ENCODE measurements at places on chromosomes 7 and 10.

DNA sequence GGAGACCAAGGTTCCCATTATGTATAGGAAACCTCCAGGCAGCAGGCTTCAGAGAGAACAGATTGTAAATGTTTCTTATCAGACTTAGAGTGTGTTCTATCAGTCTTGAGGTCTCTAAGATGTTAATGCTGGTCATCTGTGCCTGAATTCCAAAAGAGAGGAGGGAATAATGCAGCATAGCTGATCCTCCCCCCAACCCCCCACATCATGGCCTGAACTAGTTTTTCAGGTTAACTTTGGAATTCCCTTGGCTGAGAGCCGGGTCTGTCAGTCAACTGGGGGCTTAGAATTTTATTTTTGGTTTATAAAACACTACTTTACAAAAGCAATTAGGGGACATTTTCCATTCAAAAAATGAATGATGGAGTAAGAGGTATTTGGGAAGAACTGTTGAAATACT, 184.3 kb downstream of the NEBL start:
- DNase-seq, result no peak

- no peak for DNase-seq
These were observed 6.4 kb downstream of the SLIT1 start for GRCh38 chr10:97179311-97179710.

GRCh38 chr7:76340617-76341131, 18.1 kb downstream of the YWHAG start:
- no peak for DNase-seq

GRCh38 chr10:90930070-90930837, 9.4 kb upstream of the ANKRD1 start:
- no peak for DNase-seq

DNA sequence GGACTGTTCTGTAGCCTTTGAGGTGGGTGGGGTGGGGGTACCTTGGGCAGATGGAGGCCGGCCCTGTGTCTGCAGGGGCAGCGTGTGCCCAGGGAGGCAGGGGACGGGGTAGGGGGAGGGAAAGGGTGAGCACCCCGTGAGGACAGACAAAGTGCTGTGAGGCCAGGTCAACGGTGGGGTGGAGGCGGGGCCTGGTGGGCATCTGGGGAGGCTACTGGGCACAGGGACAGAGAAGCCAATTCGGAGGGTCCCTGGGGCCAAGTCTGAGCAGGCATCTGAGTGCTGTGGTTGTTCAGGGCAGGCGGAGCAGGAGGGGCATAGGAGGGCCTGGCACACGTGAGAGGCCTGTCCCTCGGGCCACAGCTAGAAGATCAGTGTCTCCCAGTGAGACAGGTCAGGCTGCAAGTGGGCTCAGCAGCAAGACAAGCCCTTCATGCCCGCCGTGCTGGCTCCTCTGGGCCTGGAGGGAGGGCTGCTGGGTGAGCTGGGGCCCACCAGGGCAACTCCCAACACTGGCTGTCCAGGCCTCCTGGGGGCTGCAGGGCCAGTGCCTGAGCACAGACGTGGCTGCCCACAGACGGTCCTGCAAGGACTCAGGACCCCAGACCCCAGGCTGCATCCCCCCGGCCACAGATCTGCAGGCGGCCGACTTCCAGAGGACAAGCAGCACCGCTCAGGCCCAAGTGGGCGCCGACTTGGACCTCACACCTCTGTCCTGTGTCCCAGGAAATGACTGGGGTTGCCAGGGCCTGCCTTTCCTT, 26.4 kb upstream of the KNDC1 start:
- no peak for DNase-seq

DNA sequence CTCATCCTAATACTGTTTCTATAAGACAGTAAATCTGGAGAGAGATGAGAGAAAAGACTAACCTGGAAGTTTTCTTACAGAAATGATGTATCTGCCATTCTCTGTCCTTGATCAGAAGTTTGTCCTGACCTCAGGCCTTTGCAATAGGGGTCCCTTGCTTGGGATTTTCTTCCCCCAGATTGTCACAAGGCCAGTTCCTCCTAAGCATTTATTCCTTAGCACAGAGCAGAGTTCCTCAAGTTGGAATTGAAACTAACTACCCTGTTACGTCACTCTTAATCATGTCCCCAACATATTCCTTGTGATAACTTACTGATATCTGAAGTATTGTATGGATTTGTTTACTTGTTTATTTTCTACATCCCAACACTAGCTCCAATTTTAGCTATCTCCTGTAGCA, 202.1 kb downstream of the COBL start:
- DNase-seq, result no peak

DNA sequence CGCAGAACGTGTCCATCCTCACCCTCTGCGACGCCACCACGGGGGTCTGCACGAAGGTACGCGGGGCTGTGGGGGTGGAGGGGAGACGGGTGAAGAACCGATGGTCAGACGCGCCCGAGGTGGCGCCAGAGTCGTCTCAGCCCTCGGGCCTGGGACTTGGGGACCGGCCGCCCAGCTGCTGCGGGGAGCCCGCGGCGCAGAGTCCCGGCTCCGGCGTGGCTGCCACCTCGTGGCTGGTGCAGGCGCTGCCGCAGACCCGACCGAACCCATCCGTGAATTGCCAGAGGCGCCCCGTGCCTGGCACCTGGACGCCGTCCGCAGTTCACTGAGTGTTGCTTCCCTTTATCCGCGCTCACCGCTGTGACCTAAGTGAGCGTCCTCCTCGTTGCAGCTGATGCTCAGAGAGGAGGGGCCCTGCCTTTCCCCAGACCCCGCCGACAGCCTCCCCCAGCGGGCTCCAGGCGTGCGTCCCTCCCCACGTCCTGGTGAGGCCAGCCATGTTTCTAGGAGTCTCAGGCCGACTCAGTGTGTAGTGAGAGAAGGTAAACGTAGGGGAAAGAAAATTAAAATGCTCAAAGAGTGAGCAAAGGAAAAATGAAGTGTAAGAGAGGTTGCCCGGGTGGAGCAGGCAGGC, 208.7 kb downstream of the PAXIP1 start:
- DNase-seq, result no peak

- DNase-seq, result no peak
These were observed 12.9 kb downstream of the PDZD8 start for GRCh38 chr10:117362313-117362712.

DNA sequence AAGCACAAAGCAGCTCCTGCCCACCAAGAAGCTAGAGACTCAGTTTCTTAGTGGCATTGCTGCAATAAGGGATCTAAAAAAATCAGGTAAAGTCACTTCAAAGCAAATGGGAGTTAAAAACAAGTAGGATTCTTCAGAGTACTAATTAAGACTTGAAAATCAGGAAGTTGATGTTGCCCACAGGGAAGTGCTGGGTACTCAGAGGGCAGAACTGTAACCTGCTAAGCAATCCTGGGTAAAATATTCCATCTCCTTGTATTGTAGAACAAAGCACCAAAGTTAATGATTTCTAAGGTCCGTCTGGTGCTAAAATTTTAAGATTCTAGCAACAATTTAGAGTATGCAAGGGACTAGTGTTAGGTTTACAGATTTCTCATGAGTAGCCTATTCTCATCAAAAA, 8.3 kb downstream of the PEX1 start:
- DNase-seq, result no peak

GRCh38 chr10:92834331-92834730, 14.0 kb upstream of the EXOC6 start:
- no peak for DNase-seq

DNA sequence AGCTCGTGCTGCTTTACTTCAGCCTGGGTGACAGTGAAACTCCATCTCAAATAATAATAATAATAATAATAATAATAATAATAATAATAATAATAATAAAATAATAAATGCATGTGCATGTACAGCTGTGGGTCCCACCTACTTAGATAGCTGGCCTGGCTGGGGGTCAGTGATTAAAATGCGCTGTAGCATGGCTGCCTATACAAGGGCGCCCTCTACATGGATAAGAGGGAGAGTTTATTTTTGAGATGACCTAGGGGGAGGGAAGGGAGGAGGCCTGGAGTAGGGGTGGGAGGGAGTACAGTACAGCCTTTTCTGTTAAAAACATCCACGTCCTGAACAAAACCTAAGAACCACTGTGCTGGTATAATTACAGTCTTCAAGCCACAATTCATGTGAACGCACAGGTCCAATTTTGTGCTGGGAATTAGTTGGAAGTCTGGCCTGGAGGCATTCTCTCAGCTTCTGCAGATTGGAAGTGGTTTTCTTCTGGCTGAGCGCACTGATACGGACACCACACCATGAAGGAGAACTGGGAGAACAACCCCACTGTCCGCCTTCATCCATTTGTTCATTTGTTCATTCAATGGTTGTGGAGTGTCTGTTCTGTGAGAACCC, 146.5 kb downstream of the TMEM178B start:
- no peak for DNase-seq

DNA sequence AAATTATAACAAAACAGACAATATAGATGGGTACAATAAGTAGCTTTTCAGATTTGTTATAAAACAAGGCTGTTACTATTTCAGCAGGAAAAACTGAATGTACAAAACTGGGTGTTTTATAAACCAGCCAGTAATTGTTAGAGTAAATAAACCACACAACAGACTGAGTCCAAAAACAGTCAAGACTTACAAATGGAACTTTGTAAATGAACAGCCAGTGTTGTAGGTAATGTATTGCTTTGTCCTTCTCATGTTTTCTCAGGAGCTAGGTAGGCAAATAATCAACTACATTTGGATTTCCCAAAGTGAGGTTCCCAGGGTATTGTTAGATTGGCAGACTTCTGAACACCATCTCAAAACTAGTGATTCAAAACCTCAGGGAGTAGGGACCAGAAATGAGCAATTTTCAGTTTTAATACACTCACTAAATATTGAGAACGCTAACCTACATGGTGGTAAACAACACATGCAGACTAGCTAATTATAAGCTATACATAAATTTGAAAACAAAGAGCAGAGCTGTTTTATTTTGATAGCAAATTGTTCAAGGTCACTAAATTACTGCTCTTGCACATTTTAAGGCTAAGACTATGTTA, 36.2 kb downstream of the HERPUD2 start:
- DNase-seq, result no peak

- DNase-seq, result no peak
These were observed 25.5 kb downstream of the PDE1C start for GRCh38 chr7:32044739-32045138.

GRCh38 chr7:37193087-37193774, 255.4 kb downstream of the ELMO1 start:
- DNase-seq, result no peak

- DNase-seq, result no peak
These were observed 249.4 kb downstream of the CRPPA start for GRCh38 chr7:16171928-16172327.

GRCh38 chr7:103803631-103804030, 185.8 kb downstream of the RELN start:
- DNase-seq, result no peak

- DNase-seq, result peak; percentile 16
These were observed 73.8 kb upstream of the SFMBT2 start for GRCh38 chr10:7484456-7485243.

DNA sequence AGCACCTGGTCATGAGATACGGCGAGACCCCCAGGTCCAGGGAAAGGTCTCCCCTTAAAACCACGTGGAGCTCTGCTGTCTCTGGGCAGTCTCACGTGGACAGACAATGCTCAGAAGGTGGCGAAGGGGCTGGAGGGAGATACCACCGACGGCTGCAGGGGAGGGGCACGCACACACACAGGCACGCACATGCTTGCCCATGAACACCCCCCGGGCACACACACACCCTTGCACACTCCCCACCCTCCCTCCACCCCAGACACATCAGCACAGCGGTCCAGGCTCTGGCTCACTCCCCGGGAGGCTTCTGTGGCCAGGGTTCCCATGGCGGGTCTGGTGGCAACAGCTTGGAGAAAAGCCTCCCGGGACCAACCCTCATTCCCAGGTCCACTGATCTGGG, 52.4 kb upstream of the TNRC18 start:
- DNase-seq, result no peak

GRCh38 chr7:36965625-36966024, 241.3 kb upstream of the AOAH start:
- no peak for DNase-seq

GRCh38 chr7:149809215-149809614, 29.0 kb upstream of the ZNF862 start:
- no peak for DNase-seq

- peak; percentile 24 for DNase-seq
These were observed 38.5 kb upstream of the MKRN1 start for GRCh38 chr7:140517546-140518369.

GRCh38 chr7:5382281-5382892, 41.2 kb downstream of the TNRC18 start:
- no peak for DNase-seq

DNA sequence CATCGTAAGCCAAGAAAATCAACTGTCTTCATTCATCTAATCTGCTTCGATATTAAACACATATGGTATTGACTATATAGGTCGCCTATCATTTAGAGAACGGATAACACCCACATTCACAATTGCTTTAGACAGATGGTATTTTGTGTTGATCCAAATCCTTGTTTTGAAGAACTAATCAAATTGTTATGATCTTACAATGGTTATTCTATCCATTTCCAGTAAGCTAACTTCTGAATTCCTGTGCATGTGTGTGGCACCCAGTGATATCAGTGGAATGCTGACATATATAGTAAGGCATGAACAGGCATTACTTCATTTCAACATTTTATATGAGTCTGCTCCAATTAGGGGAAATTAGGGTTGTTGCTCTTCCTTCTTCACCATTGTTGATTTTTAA, 98.8 kb downstream of the SEMA3E start:
- no peak for DNase-seq

- DNase-seq, result no peak
These were observed 80.4 kb downstream of the DNMBP start for GRCh38 chr10:99929360-99929759.

DNA sequence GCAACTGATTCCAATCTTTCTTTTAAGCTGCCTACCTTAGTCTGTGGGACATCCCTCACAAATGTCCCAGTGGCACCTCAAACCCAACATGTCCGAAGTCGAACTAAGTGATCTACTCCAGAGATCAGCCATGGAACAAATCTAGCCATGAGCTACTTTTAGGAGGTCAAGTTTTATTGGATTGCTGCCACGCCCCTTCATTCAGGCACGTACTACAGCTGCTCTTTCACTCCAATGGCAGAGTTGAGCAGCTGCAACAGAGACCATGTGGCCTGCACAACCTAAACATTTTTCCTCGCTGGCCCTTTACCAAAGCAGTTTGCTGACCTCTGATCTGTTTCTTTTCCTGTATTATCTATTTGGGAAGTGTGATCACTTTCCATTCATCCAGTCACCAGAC, 192.4 kb upstream of the CDCA7L start:
- DNase-seq, result no peak

DNA sequence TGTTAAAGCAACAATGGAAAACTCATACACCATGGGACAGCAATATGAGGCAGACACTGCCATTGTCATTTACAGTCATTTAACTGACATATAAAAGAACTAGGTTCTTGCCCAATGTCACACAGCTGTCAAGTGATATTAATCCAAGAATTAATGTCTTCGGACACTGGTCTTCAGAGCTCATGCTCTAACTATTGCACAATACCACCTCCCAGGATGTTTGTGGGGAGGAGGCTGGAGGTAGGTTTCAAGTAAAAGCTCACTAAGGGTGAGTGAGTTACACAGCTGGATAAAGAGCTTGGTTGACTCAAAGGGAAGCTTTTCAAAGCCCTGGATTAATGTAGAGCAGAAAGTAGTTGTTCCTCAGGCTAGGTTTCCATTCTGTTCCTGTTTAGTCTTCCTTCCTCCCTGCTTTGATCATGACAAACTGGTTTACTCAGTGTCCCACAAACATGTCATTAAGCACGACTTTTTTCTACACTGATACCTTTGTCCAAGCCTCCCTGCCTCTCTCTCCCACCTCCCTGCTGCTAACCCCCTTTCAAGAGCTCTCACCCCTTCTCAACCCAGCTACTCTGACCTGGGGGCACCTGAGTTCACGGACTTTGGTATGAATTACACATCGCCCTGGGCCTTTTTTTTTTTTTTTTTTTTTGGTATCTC, 987 bp upstream of the EXOC6 start:
- no peak for DNase-seq

- DNase-seq, result no peak
These were observed 25.2 kb upstream of the ITGB1 start for GRCh38 chr10:32982911-32983909.

Data from stimulated activated CD8-positive, alpha-beta memory T cell treated with anti-CD3 and anti-CD28 coated beads, Interleukin-15, amount 100 ng/mL, for 4 hours (primary cell).